ENCODE measurements at places on chromosomes 3 and 15.

DNA sequence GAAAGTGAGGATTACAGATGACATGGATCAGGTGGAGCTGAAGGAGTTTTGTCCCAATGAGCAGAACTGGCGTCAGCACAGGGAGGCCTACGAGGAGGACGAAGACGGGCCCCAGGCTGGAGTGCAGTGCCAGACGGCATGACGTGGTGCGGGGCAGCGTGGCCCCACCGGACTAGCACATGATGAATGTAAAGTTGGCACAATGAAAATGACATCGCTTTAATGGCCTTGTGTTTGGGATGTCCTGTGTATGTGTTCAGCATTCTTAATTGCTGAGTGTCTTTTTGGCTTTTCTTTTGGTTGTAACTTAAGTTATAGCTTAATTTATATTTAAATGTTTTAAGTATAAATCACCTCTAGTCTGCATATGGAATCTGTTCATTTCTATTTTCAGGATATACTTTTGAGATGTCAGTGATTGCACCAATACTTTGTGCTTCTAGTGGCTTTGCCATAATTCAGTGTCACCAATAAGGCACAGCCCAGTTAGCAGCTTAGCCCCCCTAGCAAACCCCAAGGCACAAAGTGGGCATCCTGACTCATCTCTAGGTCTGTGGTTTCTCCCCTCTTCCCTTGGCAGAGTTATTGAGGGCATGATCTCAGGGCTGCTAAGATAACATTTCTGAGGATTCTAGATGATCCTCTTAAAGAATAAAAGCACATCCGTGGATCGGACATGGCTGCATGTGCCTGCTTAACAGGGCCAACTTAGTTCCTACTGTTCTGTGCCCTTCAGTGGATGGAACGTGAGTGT lies 16.1 kb downstream of the DNAJA4 start:
- no peak for DNase-seq

- DNase-seq, result no peak
These were observed 559.0 kb upstream of the GOLIM4 start for GRCh38 chr3:168654700-168655099.

- DNase-seq, result no peak
These were observed 48.7 kb upstream of the VILL start for GRCh38 chr3:37941608-37942508.

GRCh38 chr3:108548304-108548703 lies 37.9 kb upstream of the MYH15 start:
- DNase-seq, result no peak

- DNase-seq, result peak; percentile 68
These were observed 5.1 kb upstream of the IQSEC1 start for GRCh38 chr3:13078163-13078905.

- DNase-seq, result no peak
These were observed 7.4 kb downstream of the SPICE1 start for GRCh38 chr3:113507501-113508067.

DNA sequence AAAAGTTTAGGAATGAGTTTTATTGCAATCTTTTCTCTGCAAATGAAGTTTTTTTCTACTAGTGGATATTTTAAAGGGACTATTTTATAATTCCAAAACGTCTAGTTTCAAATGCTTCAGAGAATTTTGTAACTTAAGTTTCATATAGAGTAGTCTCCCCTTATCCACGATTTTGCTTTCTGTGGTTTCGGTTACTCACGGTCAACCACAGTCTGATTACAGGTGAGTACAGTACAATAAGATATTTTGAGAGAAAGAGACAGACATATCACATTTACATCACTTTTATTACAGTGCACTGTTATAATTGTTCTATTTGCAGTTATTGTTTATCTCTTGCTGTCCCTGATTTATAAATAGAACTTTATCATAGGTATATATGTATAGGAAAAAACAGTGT lies 7.4 kb upstream of the EOGT start:
- no peak for DNase-seq

DNA sequence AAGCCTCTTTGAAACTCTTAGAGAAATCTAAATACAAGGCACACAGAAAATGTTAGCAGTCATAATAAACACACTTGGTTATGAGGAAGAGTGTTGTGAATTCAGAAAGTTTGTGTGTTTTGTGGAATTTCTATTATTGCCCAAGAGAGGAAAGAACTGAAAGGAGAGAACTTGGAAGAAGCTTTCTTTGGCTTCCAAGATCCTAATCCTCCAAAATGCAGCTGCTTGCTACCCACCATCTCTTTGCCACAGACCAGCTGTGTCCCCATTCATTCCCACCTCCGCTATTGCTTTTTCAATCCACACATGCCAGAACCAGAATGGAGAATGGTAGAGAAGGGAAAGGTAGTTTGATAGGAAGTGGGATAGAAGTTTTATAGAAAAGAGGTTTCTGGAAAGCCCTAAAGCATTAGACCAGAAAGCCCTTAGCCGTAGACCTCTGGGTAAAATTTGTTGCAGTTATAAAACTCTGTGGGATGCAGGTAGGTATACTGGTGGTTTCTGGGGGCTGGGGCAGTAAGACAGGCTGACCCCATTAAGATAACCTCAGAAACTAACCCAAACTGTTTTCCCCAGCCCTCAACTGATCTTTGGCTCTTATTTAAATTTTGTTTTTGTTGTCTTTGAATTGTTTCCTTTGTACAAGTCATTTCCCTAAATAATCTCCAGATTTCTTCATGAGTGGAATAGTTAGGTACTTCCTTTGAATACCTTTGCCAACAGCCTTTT lies 108.5 kb downstream of the FILIP1L start:
- DNase-seq, result no peak

DNA sequence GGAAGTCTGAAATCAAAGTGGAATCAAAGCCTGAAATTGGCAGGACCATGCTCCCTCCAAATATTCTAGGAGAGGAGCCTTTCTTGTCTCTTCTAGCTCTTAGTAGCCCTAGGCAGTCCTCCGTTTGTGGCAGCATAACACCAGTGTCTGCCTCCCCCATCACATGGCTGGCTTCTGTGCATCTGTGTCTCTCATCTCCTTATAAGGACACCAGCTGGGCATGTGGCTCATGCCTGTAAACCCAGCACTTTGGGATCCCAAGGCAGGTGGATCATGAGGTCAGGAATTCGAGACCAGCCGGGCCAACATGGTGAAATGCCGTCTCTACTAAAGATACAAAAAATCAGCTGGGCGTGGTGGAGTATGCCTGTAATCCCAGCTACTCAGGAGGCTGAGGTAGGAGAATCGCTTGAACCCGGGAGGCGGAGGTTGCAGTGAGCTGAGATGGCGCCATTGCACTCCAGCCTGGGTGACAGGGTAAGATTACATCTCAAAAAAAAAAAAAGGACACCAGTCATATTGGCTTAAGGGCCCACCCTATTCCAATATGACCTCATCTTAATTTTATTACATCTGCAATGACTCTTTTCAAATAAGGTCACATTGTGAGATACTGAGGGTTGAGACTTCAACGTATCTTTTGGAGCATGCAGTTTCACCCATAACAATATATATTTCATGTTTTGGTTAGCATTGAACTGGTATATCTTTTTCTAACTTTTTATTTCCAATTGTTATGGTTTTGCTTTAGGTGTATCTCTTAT lies 148.0 kb upstream of the TPM1 start:
- DNase-seq, result no peak

DNA sequence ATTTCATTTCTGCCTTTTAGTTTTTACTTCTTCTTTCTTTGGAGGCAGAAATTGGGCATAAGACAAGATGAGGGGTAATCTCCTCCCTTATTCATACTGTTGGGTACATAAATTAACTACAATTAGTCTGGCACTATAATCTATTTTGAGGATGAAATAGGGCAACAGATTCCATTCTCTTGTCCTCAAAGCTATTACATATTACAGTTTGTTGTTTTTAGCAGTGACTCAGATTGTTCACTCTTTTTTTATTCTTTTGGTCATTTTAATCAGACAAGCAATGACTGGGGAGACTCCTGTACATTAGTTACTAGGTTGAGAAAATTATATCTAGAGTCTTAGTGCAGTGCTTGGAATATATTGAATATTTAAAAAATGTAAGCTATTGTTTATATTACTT lies 556.0 kb downstream of the OTOL1 start:
- no peak for DNase-seq

DNA sequence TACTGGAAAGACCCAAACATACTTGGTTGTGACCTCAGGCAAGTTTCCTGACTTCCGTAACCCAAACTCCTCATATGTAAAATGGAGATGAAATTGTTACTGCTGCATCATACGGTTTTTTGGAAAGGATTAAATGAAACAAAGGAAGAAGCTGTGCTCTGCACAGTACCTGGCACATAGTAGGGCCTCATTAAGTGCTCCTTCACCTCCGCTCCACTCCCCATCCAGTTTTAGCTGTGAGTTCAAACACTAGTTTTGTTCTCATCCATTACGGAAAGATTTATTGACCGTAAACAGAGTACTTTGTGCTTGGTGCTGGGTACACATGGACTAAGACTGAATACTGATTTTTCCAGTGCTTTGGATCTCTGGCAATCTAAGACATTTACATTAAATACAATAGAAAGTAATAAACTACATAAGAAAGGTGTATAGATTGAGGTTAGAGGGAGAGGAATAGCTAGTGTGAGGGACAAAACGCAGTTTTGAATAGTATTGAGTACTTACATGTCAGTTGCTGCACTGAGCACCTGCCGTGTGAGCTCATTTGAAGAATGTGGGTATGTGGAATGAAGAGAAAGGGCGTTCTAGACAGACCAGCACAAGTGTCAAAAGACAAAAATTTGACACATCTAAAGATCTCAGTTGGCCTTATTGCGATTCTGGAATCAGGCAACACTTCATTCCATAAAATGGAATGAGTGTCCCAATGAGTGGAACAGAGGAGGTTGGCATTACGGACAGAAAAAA lies 594 bp upstream of the ICE2 start:
- DNase-seq, result no peak

GRCh38 chr15:78624651-78625590 lies 4.1 kb upstream of the CHRNA3 start:
- no peak for DNase-seq

DNA sequence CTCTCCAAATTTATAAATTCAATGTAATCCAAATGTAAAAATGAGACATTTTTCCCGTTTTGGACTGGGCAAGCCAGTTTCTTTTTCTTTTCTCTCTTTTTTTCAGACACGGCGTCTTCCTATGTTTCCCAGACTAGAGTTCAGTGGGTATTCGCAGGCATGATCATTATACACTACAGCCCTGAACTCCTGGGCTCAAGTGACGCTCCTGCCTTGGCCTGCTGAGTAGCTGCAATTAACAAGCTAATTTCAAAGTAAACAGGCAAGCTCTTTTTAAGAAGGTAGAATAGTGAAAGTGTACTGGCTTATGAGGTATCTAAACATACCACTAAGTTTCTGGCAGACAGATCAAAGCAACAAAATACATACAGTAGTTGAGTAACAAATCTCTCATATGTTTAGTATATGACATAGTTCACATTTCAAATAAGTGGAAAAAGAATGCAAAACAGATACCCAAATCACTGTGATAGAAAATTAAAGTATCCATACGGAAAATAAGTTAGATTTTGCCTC lies 13.5 kb downstream of the HIGD1A start:
- DNase-seq, result no peak

GRCh38 chr3:56837196-56837955 lies 35.6 kb upstream of the ARHGEF3 start:
- no peak for DNase-seq

DNA sequence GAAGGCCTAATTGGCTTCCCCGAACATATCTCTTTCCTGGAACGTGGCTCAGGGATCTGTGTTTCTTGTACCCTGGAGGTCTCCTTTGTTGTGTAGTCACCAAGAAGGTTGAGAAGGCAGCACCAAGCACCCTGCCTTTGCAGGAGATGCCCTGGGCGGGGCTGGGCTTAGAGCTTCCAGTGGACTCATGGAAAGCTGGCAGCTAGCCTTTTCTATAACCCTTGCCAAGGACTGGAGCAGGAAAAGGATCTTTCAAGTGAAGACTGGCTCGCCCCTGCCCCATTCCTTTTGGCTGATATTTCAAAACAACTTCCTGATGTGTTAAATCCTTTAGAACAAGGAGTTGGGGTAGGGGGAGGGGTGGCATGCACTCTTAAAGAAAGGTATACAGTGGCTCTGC lies 58.9 kb upstream of the EPHA6 start:
- no peak for DNase-seq

DNA sequence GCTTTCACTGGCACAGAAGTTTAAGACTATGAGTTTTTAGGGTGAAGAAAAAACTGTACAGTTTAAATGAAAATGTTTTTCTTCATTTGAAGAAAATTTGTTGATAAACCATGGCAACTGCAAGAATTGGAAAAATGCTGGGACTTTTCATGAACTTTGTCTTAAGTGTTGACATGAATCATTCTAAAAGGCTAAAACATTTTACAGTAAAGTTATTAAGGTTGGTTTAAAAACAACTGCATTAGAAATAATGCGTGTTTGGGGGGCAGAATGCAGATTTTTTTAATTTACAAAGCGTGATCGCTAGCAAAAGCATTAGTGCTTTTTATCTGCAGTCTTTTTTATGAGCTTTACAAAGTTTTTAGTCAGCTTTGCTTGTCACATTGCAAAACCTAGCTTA lies 601.9 kb upstream of the TGFBR2 start:
- no peak for DNase-seq

- DNase-seq, result no peak
These were observed 71.3 kb upstream of the HES1 start for GRCh38 chr3:194064380-194065332.

DNA sequence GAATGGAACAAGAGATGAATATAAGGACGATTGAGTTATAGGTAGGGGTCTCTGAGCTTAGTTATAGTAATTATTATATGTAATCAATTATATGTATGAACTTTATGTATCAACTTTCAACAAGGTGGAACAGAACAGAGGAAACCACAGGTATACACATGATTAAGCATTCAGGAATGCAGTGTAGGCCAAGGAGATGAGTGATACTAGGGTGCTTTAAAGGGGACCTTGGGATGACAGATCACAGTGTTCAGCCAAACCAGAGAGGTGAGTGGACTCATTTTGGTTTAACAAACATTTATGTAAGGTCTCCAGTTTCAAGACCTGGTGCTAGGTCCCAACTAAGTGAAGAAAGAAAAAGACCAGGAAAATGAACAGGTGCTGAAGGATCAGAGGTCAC lies 895.5 kb downstream of the ROBO2 start:
- DNase-seq, result no peak

DNA sequence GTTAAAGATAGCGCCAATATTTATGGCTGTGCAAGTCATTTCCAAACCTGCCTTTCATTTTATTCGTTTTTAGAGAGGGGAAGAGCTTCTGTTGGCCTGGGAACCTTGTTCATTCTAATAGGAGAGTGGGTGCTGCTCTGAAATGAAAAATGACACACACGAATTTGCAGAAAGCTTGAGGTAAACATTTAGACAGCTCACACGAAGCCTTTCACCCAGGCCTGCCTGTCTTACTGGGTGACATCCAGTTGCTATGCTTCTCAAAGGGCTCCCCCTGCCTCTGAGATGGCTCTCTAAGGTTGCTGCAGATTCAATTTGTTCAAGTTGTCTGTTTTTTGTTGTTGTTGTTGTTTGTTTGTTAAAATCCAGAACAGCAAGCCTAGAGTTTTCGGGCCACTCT lies 18.2 kb downstream of the PEX5L start:
- DNase-seq, result no peak
